ENCODE measurements at places on chromosomes 1 and 21. TPM values are rescaled to one million over a fixed set of nuclear protein-coding genes. Genes with fewer than 3 reads are reported as not detected.

DNA sequence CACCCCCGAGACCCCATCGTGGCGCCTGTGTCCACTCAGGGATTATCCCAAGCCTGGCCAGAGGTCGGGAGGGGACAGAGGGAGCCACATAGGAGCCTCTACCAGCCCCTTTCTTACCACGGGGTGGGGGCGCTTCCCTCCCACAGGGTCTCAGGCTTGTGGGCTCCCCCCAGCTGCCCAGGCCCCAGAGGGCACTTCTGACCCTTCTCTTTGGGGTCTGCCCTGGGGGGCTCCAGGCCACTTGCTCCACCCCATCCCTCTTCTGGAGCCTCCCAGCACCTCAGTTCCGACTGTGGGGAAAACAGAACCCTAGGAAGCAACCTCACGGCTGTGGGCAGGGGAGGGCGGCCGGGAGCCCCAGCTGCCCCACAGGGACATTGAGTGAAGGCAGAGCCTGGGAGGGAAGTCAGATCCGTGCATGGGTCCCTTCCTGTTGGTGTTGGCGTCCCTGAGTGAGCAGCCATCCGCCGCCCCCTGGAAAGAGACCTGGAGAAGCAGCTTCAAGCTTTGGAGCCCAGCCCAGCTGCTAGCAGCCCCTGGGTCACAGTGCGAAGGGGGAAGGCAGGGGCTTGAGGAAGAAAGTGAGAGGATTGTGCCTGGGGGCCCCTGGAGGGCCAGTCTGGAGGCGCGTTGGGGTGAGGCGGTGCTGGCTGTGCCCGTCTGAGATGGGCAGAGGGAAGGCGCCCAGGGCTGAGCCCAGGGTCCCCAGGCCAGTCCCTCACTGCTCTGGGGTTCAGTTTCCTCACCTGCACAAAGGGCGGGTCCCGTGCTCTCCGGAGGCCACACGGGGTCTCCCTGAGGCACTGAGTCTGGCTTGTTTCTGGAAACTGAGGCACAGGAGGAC lies 22.1 kb downstream of the RRP1 start:
- DNase-seq: no peak

AZIN2 gene
- total RNA-seq: 2.5 TPM

- DNase-seq: no peak
Observed at GRCh38 chr1:79895573-79895972, 889.0 kb upstream of the ADGRL4 start.

CLDN14 gene
- not detected for total RNA-seq

TRPM2 gene
- total RNA-seq: 3.2 TPM

GRCh38 chr1:108747898-108748297 lies 1.4 kb downstream of the STXBP3 start:
- DNase-seq: no peak

- DNase-seq: no peak
Observed at GRCh38 chr21:38389896-38390295, 108.4 kb downstream of the ERG start.

- DNase-seq: no peak
Observed at GRCh38 chr21:14454016-14455009, 71.4 kb upstream of the HSPA13 start.

DNA sequence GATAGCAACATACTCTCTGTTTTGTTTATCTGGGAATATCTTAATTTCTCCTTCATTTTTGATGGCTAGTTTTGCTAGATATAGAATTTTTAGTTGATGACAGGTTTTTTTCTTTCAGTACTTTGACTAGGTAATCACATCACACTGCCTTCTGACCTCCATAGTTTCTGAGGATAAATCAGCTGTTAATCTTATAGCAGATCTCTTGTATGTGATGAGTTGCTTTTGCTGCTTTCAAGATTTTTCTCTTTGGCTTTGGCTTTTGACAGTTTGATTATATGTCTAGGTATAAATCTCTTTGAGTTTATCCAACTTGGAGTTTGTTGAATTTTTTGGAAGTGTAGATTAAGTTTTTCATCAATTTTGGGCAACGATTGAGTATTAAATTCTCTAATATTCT lies 142.6 kb downstream of the ZNF644 start:
- no peak for DNase-seq

HTR1D gene
- not detected for total RNA-seq

DNA sequence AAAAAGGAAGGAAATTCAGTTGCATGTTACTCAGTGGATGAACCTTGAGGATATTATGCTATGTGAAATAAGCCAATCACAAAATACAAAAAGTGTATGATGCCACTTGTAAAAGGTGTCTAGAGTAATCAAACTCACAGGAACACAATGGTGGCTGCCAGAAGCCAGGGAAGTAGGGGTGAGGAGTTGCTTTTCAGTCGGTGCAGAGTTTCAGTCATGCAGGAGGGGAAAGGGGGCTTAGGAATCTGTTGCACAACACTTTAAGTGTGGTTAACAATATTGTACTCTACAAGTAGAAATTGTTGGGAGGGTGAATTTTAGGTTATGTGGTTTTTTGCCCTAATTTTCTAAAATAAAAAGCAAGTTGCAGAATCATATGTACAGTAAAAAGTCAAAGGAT lies 184.2 kb upstream of the RAB4A start:
- no peak for DNase-seq

DNA sequence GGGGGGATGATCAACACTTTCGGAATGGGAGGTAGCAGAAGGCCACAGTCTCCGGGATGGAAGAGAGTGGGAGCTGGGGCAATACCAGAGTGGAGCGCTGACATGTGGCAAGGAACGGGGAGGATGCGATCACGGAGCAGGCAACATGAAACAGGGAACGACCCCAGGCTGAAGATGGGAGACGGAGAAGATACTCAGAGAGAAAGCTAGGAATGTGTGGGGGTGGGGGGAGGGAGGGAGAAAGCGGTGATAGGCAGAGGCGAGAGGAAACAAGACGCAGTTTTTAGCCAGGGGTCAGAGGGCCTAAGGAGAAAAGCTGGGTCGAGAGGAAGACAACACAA lies 577 bp downstream of the RAB3GAP2 start:
- DNase-seq: no peak

CD1D gene
- total RNA-seq: not detected

- DNase-seq: no peak
Observed at GRCh38 chr1:200837931-200838571, 34.7 kb upstream of the GPR25 start.

GRCh38 chr1:9345922-9346321 lies 53.2 kb downstream of the SPSB1 start:
- no peak for DNase-seq

- DNase-seq: peak; percentile 31
Observed at GRCh38 chr1:155938220-155938627, 3.2 kb upstream of the RXFP4 start.

- no peak for DNase-seq
Observed at GRCh38 chr1:180842491-180843275, 70.0 kb upstream of the KIAA1614 start.

DNA sequence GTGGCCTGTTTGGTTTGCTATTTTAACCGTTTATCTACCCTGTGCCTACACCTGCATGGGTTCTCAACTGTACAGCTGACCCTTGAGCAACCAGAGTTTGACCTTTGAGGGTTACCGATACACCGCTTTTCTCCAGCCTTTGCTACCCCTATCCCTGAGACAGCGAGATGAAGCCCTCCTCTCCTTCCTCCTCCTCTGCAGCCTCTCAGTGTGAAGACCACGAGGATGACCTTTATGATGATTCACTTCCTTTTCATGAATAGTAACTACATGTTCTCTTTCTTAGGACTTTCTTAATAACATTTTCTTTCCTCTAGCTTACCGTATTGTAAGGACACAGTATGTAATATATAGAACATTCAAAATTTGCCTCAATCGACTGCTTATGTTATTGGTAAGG lies 14.5 kb upstream of the RNF187 start:
- DNase-seq: no peak

PM20D1 gene
- 0.96 TPM for total RNA-seq

- no peak for DNase-seq
Observed at GRCh38 chr1:166588741-166589140, 250.5 kb upstream of the POGK start.

DNA sequence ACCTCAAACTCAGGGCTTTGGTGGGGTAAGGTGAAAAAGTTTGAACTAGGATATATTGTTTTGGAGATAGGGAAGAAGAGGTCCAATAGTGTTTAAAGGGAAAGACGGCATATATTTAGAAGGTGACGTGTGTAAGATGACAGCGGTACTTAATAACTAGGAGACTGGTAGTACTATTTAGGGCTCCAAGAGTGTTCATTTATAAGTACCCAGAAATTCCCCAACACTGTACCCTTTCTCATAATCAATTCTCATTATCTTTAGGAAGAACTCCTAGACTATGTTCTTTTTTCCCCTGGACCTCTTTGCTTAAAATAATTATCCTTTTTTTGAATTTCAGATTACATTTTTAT lies 1.5 kb downstream of the LYPLAL1 start:
- no peak for DNase-seq

DNA sequence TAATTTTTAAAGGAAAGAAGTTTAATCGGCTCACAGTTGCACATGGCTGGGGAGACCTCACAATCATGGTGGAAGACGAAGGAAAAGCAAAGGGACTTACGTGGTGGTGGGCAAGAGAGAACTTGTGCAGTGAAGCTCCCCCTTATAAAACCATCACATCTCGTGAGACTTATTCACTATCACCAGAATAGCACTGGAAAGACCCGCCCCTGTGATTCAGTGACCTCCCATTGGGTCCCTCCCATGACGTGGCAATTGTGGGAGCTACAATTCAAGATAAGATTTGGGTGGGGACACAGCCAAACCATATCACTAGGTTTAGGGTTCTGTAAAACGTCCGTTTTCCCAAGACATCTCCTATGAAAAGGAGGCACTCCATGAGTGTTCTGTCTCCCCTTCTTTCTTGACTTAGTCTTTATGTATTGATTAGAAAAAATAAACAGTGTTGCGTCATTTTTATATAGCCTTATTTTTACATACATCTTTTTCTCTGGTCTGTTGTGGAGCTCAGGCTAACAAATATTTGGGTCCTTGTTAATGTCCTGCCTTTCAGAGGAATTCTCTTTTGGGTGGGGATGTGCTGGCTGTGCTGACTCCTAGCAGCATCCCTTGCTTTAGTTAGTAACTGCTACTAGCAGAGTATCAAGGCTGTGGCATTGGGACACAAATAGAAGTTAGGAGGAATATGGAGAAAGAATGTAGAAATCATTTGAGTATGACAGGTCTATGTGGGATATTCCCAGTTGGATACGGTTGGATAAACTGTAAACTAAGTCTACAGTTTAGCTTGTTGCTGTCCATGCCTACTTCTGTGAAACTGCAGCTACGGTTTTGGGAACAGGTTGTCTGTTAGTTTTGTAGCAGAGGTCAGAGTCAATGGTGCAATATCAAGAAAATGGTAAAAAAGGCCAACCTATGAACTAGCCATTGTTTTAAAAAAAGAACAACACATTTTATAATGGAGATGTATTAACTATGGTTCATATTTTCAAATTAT lies 23.5 kb downstream of the BACH1 start:
- DNase-seq: no peak

GRCh38 chr1:245748240-245748639 lies 593.5 kb downstream of the KIF26B start:
- no peak for DNase-seq

Measured in activated T-cell treated with anti-CD3 and anti-CD28 coated beads, Interleukin-2, amount 50 U/mL, for 72 hours (primary cell).